Body of pancreas (tissue), 4 donors: ENCODE measurements at places on chromosomes 3 and 15. TPM values are rescaled to one million over a fixed set of nuclear protein-coding genes. Genes with fewer than 3 reads are reported as not detected.

C3orf22 gene
- not detected for total RNA-seq

KBTBD13 gene
- total RNA-seq = not detected

GABRR3 gene
- not detected for total RNA-seq

TYRO3 gene
- total RNA-seq = 10.9 TPM

FRMD5 gene
- total RNA-seq = 1.3 TPM

CCR3 gene
- not detected for total RNA-seq

LRRC15 gene
- total RNA-seq = 0.26 TPM

FYTTD1 gene
- total RNA-seq = 13.8 TPM

GHRL gene
- 3.6 TPM for total RNA-seq

FAM227B gene
- total RNA-seq = 2.1 TPM

IQCF5 gene
- total RNA-seq = not detected

GPR62 gene
- total RNA-seq = not detected

DIPK2A gene
- total RNA-seq = 9.2 TPM

LIPC gene
- 2.3 TPM for total RNA-seq

SHC4 gene
- not detected for total RNA-seq

GRK7 gene
- total RNA-seq = not detected

EIF5A2 gene
- total RNA-seq = 1.8 TPM

CIB1 gene
- 59.0 TPM for total RNA-seq

FNDC3B gene
- total RNA-seq = 86.0 TPM

MCCC1 gene
- total RNA-seq = 50.8 TPM

CLDN18 gene
- 10.1 TPM for total RNA-seq

TM6SF1 gene
- total RNA-seq = 1.8 TPM

TEX264 gene
- 44.1 TPM for total RNA-seq

EDEM1 gene
- total RNA-seq = 46.1 TPM

CIDEC gene
- 6.5 TPM for total RNA-seq

ZNF774 gene
- total RNA-seq = 5.7 TPM

C3orf85 gene
- not detected for total RNA-seq

GOLGA6L25 gene
- not detected for total RNA-seq

NUP210 gene
- total RNA-seq = 19.1 TPM

BCL2A1 gene
- total RNA-seq = not detected

WDR49 gene
- 2.3 TPM for total RNA-seq

P2RY1 gene
- total RNA-seq = 5.4 TPM

AGBL1 gene
- not detected for total RNA-seq

LRRIQ4 gene
- total RNA-seq = not detected

CLDND1 gene
- 65.6 TPM for total RNA-seq

ALPK3 gene
- 7.8 TPM for total RNA-seq

GOLGA8R gene
- 6.6 TPM for total RNA-seq

FMN1 gene
- 17.1 TPM for total RNA-seq

PAQR5 gene
- 6.5 TPM for total RNA-seq

USP4 gene
- total RNA-seq = 24.7 TPM

UTS2B gene
- total RNA-seq = not detected

GABRB3 gene
- total RNA-seq = 7.3 TPM

HESX1 gene
- total RNA-seq = not detected

SLC2A2 gene
- 2.9 TPM for total RNA-seq

SLC28A1 gene
- 0.26 TPM for total RNA-seq

CKMT1B gene
- total RNA-seq = 5.9 TPM

TUSC7 gene
- not detected for total RNA-seq

EIF4E3 gene
- total RNA-seq = 9.6 TPM

GOLGA8J gene
- total RNA-seq = not detected
